Activated naive CD8-positive, alpha-beta T cell treated with anti-CD3 and anti-CD28 coated beads, Interleukin-2, amount 50 U/mL, for 24 hours (primary cell): ENCODE measurements at places on chromosomes 5 and 9.

DNA sequence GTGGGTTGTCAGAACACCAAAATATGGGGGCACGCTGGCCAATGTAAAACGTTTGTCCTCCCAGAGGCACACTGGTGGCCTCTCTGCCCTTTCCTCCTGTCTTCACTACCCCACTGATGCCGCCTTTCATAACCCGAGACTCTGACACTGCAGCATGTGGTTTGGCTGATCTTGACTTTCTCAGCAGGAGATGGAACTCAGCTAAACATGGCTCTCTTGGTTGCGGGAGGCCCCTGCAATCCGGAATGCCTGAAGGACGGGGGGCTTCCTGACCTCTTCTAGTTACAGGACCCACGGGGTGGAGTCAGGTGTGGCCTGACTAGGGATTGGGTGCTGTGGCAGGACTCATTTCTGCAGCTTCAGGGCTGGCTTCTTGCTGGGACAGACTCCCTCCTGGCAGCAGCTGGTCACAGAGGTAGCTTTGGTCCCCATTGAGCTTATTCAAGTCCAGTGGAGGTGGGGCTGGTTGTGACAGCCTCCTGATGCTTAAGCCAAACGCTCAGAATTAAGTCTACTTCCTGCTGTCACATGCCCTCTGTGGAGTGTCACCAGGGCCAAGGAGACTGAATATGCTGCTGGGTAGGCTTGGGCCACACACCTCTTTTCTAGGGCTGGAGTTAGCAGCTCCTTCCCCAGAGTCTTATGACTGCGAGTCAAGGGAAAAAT lies 44.2 kb downstream of the NXNL2 start:
- no peak for DNase-seq

DNA sequence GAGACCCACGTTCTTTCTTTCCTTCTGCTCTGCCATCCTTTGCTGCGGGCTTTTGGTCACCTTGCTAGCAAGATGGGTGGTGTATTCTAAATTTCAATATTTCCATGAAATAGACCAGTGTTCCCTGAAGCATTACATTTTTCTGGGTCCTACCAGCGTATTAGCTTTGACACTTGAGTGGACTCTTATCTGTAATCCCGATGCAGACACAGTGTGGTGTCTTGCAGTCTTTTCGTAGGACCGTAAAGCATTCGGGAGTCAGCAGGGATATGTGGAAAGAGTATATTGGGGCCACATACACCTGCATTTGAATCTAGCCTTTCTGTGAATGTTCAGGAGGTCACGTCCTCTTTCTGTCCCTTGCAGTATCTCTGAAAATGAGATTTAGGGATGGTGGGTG lies 124.7 kb upstream of the CPEB4 start:
- DNase-seq, result no peak

DNA sequence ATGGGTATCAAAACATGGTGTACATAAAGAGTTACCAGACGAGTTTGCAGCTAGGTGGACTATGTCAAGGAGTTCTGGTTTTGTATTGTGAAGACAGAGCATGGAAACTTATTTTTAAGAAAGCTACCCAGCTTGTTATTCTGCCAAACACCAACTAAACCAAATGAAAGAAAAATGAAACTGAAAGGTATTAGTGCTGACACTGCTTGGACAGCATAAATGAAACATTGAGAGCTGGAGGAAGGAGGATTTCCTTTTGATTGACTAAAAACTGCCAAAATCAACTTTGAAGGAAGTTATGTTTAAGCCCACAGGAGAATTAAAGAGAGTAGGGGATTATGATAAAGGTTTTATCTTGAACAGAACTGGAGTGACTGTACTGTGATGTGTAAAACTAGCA lies 766.2 kb downstream of the PTPRD start:
- DNase-seq, result no peak

- no peak for DNase-seq
Measured at GRCh38 chr5:18749763-18750162, 1115.5 kb downstream of the TAF11L14 start.

GRCh38 chr5:168600409-168600808 lies 21.2 kb upstream of the PANK3 start:
- DNase-seq, result no peak

- no peak for DNase-seq
Measured at GRCh38 chr5:86679529-86679928, 61.8 kb downstream of the COX7C start.

GRCh38 chr9:81656004-81656403 lies 33.3 kb downstream of the TLE1 start:
- peak; percentile 4 for DNase-seq

DNA sequence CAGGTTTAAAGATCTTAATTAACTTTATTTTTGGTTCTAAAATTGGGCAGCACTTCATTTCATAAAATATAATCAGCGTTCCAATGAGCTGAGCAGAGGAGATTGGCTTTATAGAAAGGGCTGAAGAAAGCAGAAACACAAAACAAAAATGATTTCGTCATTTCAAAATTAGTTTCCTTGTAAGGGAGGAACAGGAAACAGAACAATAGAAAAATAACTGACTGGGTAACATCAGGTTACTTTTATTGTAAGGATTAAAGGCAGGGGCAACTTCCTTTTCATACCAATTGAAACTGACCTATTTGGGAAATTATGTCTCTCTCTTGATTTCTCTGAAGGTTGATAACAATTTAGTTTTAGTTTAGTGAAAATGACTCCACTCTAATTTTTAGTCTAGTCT lies 157.1 kb downstream of the ATP10B start:
- no peak for DNase-seq

- DNase-seq, result no peak
Measured at GRCh38 chr5:133286483-133286882, 234.7 kb downstream of the HSPA4 start.

- DNase-seq, result no peak
Measured at GRCh38 chr5:177366528-177367322, 9.0 kb downstream of the RGS14 start.

GRCh38 chr5:163938595-163938994 lies 433.2 kb downstream of the MAT2B start:
- DNase-seq, result no peak

DNA sequence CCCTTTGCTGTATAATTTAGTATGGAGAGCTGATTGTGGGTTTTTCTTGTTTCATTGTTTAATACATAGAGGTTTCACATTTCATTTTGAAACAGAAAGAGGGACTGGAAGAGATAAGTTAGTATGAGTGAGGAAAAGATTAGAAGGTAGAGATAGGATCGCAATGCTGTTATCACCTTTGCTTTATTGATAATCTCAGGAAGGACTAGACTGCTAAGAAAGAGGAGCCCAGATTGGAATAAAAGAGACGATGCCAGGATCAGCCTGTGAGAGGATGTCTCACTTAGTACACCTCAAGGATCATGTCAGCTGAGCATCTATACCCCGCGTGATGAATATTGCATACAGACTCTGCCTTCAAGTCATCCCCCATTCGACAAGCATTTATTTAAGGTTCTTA lies 178.0 kb upstream of the DMAC1 start:
- DNase-seq, result no peak

- no peak for DNase-seq
Measured at GRCh38 chr5:164000819-164001218, 495.4 kb downstream of the MAT2B start.

GRCh38 chr5:68331192-68332079 lies 115.9 kb downstream of the PIK3R1 start:
- no peak for DNase-seq

DNA sequence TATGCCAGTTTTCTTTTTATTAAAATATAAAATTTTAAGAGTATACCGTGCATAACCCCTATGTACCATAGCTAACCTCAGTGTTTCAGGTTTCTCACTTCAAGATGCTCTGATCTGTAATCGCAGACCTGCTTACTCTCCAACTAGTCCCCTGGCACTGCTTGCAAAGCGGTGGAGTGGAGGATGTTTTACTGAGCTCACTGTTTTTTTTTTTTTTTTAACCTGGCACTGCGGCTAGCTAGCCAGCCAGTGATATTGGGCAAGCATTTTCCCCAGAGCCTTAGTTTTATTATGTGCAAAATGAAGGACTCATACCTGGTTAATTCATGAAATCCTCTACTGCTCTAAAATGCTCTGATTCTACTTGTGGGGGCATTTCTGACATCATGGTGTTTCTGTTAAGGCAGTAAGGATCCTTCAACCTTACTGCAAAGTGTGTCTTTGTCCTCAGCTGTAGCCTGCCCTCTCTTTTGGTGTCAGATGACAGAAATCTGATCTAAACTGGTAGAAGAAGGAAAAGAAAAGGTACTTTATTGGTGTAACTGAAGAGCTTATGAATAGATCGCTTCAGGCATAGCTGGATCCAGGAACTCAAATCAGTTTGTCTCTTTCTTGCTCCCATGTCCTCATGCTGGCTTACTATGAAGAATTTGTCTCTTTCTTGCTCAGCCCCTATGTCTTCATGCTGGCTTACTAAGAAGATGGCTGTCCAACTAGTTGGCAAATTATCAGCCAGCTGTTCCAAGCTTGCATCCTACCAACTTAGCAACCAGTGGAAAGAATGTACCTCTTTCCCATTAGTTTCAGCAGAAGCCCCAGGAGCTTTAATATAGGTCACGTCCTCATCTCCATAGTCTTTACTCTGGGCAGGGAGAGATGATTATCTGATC lies 59.8 kb downstream of the DOCK2 start:
- no peak for DNase-seq
